ENCODE measurements at places on chromosomes 7 and 10.
A peak's percentile ranks its signal among the peaks of the same experiment; 100 is the strongest.

- no peak for DNase-seq
Observed at GRCh38 chr7:108016841-108017775, 14.1 kb upstream of the LAMB1 start.

GRCh38 chr10:36448760-36449691 lies 676.4 kb upstream of the ANKRD30A start:
- DNase-seq = no peak

GRCh38 chr10:128877141-128877540 lies 589.9 kb upstream of the MGMT start:
- no peak for DNase-seq

GRCh38 chr7:30703756-30704155 lies 21.5 kb upstream of the CRHR2 start:
- no peak for DNase-seq

- DNase-seq = no peak
Observed at GRCh38 chr7:21946222-21946709, 567 bp upstream of the CDCA7L start.

- no peak for DNase-seq
Observed at GRCh38 chr7:105354383-105354782, 34.3 kb downstream of the SRPK2 start.

GRCh38 chr10:11180228-11180627 lies 162.6 kb downstream of the CELF2 start:
- peak; percentile 71 for DNase-seq

Data from stimulated activated CD4-positive, alpha-beta T cell treated with anti-CD3 and anti-CD28 coated beads, Interleukin-15, amount 100 ng/mL, for 24 hours (primary cell).